ENCODE measurements at places on chromosomes 16 and 17.
A peak's percentile ranks its signal among the peaks of the same experiment; 100 is the strongest.

GRCh38 chr16:17177959-17178905, 292.5 kb downstream of the XYLT1 start:
- no peak for DNase-seq

- no peak for DNase-seq
These were observed 137.6 kb downstream of the RBFOX3 start for GRCh38 chr17:79473111-79473875.

- no peak for DNase-seq
These were observed 27.9 kb downstream of the SLFN11 start for GRCh38 chr17:35345445-35345925.

GRCh38 chr16:23920899-23921298, 85.1 kb downstream of the PRKCB start:
- no peak for DNase-seq

- no peak for DNase-seq
These were observed 75.2 kb downstream of the CDRT15 start for GRCh38 chr17:14161419-14161818.

DNA sequence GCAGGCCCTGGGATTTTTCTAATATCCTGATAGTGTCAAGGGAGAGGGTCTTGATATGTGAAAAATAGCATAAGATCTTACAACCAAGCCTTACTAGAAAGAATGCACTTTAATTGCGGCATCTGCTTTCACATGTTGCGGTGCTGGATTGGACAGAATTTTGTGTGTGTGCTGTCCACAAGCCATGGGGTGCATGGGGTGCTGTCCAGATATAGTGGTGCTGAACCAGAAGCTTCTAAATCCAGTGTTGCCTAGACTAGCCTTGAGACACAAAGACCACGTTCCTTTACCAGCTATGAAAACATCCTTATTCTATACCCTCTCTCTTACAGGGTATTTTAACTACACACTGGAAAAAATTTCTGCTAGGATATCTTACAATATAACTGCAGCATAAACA, 244.0 kb downstream of the TMEM114 start:
- no peak for DNase-seq

DNA sequence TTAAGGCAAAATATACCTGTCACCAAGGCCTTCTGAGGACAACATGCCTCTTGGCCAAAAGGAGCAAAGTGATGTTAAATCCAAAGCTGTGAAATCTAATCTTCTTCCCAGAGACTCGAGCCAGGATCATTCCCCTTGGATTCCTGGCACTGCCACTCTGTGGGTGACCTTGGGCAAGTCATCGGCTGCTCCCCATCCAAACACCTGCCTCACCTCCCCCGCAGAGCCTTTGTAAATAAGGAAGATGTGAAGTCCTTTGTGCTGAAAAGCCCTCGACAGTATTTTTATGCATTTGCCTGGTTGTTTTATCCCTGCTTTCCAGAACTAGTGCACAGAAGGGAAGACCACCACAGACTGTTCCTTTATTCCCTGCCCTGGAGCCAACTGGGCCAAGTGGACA, 5.4 kb upstream of the CEP295NL start:
- no peak for DNase-seq

DNA sequence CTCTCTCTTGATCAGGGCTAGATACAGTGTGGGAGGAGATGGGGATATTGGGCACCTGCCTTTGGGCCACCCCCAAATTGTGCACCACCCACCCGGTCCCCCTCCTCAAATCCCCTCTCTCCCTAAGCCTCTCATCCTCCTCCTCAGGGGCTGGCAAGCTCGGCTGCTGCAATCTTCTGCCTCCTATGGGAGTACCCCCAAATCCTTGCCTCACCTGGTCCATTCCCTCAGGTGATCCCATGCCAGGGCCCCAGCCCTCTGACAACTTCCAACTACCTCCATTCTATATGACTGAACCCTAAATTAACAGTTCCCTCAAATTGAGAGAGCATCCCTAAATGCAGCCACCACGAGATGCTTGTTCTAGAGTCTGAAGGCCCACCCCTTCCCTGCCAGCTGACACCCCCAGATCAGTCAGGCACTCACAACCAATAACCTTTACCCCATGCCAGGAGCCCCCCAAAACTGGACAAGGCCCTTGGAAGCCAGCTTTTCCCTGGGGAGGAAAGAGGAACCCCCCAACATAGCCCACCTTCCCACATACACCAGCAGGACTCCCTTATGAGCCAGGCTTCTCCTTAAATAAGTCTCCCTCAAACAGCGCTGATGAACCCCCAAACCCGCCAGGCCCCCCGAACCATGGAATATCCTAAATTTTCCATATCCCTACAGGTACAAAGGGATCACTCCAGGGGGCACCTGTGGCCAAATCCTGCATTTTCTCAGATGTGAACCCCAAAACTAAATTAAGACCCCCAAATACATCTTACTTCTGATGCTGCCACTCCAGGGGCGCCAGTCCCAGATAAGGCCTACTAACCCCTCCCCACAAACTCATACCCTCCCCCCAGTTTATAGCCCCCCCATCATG, 3.2 kb downstream of the DLG4 start:
- DNase-seq: no peak

- no peak for DNase-seq
These were observed 24.3 kb downstream of the USP43 start for GRCh38 chr17:9669551-9670008.

DNA sequence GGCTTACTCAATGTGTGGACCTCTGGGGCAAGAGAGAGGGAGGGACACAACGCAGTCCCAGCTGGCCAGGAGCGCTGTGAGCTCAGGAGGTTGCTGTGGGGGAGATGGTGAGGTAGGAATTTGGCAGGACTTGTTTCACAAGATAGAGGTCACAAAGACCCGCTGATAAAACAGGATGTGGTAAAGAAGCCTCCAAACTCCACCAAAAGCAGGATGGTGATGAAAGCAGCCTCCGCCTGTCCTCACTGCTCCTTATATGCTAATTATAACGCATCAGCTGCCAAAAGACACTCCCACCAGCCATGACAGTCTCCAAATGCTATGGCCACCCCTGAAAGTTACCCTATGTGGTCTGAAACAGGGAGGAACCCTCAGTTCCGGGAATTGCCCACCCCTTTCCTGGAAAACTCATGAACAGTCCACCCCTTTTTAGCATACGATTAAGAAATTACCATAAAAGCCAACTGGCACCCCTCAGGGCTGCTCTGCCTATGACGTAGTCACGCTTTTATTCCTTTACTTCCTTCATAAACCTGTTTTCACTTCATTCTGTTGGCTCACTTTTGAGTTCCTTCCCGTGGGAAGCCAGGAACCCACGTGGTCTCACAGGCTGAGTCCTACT, 5.3 kb upstream of the EIF4A3 start:
- DNase-seq: no peak

GRCh38 chr16:81696166-81696960, 82.7 kb upstream of the PLCG2 start:
- DNase-seq: no peak

DNA sequence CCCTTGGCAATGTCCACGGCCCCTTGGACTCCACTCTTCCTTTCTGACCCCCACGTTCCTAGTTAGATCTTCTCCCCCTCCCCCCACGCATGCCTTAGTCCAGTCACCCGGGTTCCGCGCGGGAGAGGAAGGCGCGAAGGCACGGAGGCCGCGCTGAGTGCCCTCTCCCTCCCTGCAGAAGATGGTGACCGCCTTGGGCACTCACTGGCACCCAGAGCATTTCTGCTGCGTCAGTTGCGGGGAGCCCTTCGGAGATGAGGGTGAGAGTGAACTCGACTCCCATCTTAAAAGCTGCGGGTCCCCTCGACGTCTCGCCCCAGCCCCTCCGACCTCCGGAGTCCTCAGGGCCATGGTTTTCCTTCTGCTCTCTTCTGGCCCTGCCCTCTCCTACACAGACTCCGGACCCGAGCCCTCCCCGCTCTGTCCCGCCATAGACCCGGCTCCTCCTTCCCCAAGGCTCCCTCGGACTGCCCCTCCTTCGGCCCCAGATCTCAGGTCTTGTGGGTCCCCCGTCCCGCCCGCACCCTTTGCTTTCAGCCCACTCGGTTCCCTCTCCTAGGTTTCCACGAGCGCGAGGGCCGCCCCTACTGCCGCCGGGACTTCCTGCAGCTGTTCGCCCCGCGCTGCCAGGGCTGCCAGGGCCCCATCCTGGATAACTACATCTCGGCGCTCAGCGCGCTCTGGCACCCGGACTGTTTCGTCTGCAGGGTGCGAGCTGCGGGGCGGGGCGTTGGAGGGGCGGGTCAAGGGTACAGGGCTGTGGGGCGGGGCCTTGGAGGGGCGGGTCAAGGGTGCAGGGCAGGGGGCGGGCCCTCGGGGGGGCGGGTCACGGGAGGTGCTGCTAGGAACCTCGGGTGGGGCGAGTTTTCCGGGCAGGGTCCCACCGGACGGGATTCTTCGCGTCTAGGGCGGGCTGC, 4.6 kb downstream of the TGFB1I1 start:
- no peak for DNase-seq

DNA sequence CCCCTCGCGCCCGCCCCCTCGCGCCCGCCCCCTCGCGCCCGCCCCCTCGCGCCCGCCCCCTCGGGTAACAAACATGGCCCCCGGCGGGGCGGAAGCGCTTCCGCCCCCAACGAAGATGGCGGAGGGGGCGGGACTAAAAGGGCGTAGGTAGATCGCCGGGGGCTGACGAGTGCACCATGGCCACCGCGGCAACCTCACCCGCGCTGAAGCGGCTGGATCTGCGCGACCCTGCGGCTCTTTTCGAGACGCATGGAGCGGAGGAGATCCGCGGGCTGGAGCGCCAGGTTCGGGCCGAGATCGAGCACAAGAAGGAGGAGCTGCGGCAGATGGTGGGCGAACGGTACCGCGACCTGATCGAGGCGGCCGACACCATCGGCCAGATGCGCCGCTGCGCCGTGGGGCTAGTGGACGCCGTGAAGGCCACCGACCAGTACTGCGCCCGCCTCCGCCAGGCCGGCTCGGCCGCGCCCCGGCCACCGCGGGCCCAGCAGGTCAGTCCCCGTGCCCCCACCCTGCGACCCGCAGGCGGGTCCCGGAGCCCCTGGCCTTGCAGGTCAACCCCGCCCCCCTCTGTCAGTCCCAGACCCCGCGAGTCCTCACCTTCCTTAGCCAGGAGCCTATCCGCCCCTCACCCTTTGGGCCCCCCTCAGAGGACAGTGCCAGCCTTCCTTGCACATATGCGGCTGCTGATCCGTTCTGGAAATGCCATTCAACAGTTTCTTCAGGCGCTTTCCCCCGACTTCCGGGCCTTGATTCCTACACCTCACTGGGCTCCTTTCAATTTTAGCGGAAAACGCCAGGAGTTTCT, at the start of gene COG1:
Gene COG1, plus strand, starts transcription at position 162 of the 808 bp plus-strand sequence. Its CDS starts 15 bp downstream, at position 177.
- peak; percentile 33 for DNase-seq

GRCh38 chr17:64004903-64005733, 7.0 kb downstream of the PRR29 start:
- no peak for DNase-seq

GRCh38 chr17:18987862-18988545, 16.6 kb downstream of the FAM83G start:
- no peak for DNase-seq

DNA sequence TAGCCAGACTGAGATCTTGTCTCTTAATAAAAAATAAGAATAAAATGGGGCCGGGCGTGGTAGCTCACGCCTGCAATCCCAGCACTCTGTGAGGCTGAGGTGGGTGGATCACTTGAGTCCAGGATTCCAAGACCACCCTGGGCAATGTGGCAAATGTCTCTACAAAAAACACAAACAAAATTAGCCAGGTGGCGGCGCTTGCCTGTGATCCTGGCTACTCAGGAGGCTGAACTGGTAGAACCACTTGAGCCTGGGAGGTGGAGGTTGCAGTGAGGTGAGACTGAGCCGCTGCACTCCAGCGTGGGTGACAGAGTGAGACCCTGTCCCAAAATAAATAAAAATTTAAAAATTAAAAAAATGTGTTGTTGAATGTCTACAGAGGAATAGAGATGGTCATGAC, 2.9 kb upstream of the DEF8 start:
- DNase-seq: no peak

- no peak for DNase-seq
These were observed at the start of gene ZFPM1 for GRCh38 chr16:88453217-88453531. ZFPM1 (plus strand) TSS chr16:88453280; CDS start chr16:88453639, 359 bp downstream.

DNA sequence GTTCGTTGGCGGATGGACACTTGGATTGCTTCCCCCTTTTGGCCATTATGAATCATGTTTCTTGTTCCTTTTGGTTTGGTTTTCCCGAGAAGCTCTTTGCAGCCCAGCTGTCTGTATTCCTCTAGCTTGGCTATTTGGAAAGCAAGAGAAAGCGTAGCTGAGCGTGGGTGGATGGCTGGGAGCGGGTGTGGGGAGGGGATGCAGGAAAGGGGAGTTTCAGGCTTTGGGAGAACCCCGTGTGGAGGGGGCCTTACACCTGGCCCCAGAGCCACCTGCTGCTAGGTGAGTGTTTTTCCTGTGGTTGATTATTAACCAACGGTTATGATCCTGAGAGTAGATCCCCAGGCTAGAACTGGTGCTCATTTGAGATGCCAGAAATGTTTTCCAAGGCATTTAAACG, 103.7 kb downstream of the RAP1GAP2 start:
- no peak for DNase-seq

DNA sequence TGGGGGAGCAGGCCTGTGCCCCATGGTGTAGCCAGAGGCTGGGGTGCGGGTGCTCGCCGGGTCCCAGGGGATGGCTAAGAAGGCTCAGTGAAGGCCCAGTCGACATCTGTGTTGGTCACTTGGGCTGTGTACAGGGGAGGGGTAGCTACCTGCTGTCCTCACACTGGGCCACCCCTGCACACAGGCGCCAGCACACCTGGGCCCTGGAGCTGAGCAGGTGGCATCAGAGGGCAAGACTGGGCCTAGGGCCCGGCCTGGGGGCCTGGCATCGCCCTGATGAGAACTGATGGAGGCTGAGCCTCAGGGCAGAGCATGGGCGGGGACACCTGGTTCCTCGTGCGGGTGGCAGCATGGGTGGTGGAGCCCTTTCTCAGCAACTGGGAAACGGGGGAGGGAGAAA, 870 bp upstream of the CTRB2 start:
- no peak for DNase-seq

DNA sequence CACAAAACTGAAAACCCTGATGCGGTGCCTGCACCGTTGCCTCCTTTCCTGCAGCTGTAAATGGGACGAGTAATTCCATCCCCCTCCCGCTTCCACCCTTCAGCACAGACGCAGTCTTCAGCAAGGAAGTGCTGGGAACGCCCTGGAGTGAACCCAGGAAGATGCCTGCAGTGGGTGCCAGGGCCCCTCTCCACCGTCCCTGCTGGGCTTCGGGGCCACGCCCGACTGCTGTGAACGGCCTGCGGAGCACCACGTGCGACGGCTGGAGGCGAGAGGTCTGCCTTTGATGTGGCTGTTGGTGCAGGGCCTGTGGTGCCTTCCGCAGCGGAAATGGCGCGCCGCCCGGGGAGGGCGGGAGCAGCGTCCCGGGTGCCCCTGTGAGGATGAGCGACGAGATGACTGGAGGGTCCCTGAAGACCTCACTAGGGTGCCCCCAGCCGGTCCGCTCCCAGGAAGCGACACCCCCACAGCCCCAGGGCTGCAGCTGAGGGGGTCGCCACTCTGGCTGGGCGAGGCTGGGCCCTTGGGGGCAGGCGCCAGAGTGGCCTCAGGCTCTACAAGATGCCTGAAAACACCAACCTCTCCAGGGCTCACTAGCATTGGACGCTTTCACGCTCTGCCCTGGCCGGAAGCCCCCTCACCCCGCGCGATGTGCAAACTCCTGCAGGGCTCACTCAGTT, 749 bp upstream of the MC1R start:
- DNase-seq: peak; percentile 40

- DNase-seq: no peak
These were observed 80.9 kb upstream of the MED9 start for GRCh38 chr17:17395885-17396284.

GRCh38 chr17:4948931-4949320, 596 bp upstream of the PFN1 start:
- DNase-seq: peak; percentile 49

GRCh38 chr17:7380855-7381683, at the start of gene TNK1:
TNK1 (plus strand) TSS chr17:7381089; CDS start chr17:7382927, 1,838 bp downstream.
- no peak for DNase-seq
